Hematopoietic multipotent progenitor cell treated with erythropoietin and hydrocortisone succinate and interleukin-3 and kit ligand, for 15 days (in vitro differentiated cells): ENCODE measurements at places on chromosomes 2 and 18.

DNA sequence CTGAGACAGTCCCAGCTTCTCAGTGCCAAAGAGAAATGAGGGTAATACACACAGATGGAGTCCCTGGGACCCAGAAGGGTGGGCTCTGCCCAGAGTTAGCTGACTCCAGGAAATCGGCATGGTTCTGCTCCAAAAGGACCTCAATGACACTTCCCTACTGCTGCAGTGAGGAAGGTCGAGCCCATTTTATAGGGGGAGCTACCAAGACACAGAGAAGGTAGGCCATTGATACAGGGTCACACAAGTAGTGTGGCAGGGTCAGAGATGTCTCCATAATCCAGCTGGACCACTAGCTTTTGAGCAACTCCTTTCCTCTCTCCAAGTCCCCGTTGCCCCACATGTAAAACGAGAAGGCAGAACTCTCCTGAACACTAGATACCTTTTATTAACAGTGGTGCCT is 276.9 kb downstream of the MYCN start:
- no peak for DNase-seq

DNA sequence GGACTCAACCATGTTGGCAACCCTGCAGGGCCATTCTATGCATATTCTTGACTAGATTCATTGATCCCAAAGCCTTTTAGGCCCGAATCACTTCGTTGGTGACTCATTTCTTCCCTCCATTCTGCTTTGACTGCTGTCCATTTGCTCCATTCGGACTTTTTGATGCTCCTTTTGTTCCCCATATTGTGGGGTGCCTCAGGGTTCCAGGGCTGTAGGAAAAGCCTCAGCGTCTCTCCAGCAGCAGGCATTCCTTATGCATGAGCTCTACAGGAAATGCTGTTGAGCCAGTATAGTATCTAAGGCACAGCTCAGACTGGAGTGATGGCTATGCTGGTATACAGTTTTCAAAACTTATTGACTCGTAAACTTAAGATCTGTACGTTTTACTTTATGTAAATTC is 292.6 kb downstream of the PRKCE start:
- no peak for DNase-seq

GRCh38 chr2:230823264-230823964 is 41.3 kb upstream of the ITM2C start:
- no peak for DNase-seq

DNA sequence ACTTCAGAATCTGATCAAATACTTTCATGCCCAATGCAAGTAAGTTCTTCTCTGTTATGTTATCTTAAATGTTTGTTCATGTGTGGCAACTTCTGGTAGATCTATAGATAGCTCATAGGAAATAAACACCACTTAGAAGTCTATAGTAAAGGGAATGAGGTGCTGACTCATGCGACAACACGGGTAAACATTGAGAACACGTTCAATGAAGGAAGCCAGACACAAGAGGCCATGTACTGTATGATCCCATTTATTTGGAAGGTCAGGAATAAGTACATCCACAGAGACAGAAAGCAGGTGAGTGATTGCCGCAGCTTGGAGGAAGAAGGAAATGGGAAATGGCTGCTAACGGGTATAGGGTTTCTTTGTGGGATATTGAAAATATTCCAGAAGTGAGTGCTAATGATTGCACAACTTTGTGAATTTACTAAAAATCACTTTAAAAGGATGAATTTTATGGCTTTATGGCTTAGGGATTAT is 95.4 kb downstream of the ITGB1BP1 start:
- no peak for DNase-seq

DNA sequence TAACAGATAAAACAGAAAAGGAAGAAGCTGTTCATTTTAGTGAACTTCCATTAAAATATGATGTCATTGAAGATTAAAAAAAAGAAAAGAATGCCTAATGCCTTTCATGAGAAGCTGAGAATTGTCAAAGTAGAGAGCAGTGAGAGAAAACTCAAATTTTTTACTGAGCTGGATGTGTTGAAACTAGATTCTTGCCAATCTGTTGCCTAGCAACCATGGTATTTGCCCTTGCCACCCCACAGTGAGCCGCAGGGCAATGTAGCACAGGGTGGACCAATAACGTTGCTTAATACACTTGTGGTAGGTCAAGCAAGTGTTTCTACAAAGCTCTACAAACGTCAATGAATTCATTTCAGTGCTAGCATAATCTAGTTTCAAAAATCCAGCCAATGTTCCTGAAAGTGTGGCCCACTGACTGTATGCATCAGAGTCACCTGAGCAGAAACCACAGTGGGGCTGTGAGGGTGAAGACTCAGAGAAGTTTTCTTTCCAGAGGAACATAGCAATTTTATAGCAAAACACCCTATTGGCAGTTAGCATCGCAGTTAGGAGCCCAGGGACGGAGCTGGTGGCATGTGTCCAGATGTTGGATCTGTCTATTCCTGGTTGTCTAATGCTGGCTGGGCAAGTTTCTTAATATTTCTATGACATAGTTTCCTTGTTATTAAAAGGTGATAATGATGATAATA is 132.2 kb downstream of the DOCK10 start:
- no peak for DNase-seq

DNA sequence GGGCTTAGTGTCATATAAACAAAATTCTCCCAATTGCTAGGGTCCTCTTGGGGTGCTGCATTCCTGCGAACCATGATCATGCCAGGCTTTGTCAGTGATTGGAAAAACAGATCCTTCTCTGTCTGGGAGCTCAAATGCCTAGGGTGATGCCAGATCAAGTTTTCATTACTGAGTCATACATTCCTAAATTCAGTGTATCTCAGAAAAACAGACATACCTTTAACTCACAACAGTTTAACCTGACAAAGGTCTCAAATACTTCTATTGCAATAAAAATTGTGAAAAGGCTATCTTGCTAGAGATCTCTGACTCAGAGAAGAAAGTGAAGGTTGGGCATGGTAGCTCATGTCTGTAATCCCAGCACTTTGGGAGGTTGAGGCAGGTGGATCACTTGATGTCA is 86.9 kb downstream of the SH3YL1 start:
- no peak for DNase-seq

DNA sequence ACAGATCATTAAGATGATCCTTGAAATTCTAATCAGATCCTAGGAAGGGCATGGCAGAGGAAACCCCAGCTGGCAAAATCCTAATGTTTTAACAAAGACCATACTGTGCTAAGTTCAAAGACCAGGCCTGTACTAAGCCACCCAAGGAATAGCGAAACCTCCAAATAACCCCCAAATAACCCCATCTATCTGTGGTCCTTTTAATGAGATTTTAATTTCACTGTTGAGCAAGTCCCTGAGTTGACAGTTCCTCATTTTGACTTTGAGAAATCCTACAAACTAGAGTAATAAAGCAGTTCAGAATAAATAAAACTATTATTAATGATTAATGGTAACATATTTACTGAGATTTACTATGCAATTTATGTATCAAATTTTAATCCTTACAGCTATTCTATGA is 259.8 kb downstream of the STK39 start:
- DNase-seq = no peak

GRCh38 chr2:110900191-110900590 is 167.8 kb downstream of the ACOXL start:
- no peak for DNase-seq

- no peak for DNase-seq
These were observed 197.1 kb downstream of the LOXHD1 start for GRCh38 chr18:46459789-46460455.

GRCh38 chr2:11903085-11903606 is 156.7 kb downstream of the LPIN1 start:
- no peak for DNase-seq

DNA sequence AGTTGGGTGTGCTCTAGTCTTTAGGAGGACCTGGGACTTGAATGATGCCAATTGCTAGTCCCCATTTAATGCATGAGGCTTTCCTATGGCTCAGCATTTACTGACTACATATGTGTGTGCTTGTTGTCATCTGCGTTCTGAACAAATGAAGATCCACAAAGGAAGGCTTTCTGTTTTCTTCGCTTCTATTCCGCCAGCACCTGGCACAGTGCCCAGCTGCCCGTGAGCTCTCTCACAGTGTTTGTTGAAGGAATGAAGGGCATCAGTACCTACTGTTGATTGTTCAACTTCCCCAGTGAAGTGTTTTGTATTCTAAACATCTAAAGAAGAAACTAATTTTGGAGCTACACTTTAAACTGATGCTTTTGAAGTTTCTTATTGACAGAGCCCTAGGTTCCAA is 122.4 kb upstream of the LINC00305 start:
- no peak for DNase-seq

DNA sequence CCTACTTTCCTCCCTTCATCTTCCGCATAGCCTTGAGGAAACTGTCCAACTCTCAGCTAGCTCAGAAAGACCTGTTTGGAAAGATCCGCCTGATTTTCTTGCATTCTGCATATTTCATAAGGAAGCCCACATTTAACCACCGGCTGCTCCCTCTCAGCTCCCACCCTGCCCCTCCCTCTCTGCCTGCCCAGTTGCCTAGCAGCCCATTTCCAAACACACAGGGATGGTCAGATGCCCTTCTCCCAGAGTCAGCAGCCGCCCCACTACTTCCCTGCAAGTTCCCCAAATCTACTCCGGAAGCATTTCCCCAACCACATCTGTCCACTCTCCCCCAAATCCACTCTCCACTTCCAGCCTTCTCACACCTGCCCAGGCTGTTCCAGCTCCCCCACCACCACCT is 96.0 kb downstream of the TNS1 start:
- no peak for DNase-seq

GRCh38 chr2:43225788-43226557 is 433 bp downstream of the ZFP36L2 start:
- DNase-seq = peak; percentile 52

- no peak for DNase-seq
These were observed 409.0 kb upstream of the POU3F3 start for GRCh38 chr2:104444889-104445288.
